ENCODE measurements at places on chromosomes 5 and 9.

GRCh38 chr5:145554399-145554798 is 280.7 kb downstream of the PRELID2 start:
- DNase-seq = peak; percentile 93

GRCh38 chr5:67106626-67107342 is 89.8 kb downstream of the CD180 start:
- DNase-seq = no peak

DNA sequence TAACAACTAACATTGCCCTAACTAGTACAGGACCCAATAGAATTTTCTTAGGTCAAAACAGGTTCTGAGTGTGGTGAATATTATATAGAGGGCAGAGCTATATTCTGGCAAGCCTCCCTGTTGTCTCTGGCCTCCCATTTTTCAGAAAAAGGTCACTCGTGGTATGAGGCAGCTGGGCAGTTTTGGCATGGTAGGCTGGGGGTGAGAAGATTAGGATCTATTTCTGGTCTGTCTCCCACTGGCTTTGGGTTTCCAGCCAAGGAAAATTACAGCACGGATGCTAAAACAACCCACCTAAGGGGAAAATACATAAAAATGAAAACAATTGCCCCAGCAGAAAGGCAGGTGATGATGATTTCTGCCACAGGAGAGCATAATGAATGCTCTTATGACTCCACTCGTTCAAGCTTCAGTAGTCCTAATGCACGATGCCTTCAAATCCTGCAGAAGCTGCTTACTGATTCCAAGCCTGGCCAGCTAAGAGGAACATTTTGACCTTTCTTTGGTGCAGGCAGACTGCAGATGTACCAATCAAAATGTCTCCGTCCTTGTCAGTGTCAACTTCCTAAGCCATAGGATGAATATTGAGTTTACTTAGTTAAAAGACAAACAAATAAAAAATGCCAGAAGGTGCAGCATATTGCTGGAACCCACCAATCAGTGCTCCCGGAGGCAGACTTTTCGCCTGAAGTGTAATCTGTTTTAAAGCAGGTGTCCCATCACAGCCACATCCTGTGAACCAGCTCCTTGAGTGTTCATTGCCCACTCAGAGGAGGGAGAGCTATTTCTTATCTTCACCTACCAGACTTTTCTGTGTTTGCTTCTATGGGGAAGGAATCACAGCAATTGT is 435.4 kb downstream of the ZSWIM6 start:
- DNase-seq = no peak

- DNase-seq = no peak
Measured at GRCh38 chr5:65831276-65831675, 95.1 kb upstream of the ERBIN start.

DNA sequence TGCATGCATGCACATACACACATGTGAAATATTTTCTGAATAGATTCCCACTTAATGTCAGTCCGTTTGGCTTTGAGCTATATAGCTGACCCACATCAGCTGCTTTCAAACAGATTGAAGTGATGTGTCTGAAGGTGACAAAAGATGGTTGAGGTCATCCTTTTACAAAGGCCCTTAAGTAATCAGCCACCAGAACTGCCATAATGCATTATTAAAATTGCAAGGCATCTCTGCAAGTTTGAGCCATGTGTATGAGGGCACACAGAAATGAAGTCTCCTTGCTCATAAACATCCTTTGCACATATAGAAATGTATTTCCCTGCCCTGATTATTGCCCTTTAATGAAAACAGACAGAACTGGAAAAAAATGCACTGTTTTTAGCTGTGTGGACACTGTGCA is 1043.0 kb upstream of the C9orf72 start:
- no peak for DNase-seq

DNA sequence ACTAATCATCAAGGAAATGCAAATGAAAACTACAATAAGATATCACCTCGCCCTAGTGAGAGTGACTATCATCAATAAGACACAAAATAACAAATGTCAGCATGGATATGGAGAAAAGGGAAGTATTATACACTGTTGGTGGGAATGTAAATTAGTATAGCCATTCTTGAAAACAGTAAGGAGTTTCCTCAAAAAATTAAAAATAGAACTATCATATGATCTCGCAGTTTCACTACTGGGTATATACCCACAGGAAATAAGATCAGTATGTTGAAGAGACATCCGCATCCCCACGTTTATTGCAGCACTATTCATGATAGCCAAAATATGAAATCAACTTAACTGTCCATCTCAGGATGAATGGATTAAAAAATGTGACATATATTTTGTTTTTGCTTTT is 31.6 kb upstream of the STK32A start:
- DNase-seq = no peak

DNA sequence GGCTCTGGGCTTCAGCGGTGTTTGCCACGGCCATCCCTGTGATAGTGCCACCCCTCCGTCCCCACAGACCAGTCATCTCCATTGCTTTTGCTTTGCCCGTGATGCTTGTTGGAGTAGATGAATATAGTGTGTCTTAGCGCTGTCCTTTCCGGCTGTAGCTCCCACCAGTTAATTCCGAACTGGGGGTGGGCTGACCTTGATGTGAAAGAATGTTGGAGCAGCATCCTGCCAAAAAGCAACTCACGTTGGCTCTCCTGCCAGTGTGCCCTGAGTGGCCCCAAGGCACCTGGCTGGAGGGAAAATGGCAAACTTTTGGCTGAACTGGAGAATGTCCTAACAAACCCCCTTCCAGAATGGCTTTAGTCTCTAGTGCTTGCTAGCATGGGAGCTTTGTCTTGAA is 20.0 kb downstream of the CLTA start:
- DNase-seq = no peak

DNA sequence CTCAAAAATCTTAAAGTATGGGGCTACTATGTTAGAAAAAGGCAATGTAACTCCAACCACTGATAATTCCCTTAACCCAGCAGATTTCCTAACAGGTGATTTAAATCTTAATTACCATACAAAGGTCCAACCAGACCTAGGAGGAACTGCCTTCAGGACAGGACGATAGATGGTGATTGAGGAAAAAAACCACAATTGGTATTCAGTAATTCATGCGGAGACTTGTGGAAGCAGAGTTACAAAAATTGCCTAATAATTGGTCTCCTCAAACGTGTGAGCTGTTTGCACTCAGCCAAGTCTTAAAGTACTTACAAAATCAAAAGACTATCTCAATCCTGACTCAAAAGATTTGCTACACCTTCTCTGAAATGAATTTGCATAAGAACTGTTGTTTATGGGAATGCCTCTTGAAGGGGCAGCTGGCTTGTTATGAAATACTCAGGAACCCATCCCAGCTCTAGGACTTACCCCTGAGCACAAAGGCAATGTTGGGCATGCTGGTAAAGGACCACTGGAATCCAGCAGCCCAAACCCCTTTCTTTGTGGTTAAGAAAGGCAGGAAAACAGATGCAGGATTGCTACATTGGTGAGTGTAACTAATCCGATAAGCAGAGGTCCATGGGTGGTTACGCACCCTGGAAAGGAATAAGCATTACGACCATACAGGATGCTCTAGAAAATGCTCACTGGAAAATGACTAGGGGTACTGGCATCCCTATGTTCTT is 26.7 kb upstream of the EPB41L4A start:
- no peak for DNase-seq

DNA sequence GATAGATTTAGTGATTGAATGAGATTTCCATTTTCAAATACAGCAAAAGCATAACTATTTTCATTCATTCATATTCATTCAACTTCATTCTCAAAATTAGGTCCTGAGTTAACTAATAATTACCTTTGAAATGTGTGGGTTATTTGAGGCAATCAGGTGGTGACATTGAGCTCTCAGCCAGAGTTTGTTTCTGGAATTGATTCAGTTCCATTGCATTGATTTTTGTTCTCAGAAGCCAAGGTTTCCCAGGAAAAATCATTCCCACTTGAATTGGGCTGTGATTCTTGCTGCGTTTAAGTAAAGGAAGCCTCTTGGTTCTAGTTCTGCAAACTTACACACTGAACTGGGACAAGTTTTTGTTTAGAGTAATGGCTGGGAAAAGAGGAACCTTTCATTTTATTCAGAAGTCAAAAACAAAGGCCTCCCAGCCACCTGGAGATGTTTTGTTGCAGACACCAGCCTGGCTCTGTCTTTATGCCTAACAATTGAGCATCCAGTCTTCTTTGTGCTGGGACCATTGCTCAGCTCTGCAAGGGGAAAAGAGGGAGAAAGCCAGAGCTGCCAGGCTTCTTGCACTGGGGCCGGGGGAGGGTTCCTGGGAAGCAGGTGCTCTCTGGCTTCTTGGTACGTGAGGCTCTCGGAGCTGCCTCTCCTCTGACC is 198.6 kb downstream of the TRIO start:
- no peak for DNase-seq

DNA sequence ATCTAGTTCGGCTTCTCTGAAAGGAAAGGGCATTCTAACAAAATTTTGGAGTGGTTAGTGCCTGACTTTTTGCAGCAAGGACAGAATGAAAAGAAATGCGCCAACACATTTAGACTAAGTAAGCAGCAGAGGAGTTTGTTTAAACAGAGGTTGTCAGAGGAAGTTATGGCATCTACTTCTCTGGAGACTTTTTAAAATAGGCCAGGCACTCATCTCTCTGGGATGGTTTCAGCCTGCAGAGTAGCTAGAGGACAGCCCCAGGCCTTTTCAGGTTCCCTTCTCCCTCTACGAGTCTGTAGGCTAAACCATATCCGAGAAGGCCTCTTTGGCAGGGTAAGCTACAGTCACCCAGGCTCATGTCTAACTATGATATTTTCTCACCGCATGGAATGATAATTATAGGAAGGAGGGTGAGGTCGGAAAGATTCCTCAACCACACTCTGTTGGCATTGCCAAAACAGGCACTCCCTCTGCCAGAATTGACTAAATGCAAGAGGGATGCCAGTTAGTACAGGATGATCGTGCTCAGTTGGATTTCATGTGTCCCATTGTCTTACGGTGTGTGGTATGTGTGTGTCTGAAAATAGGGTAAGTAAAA is 1.4 kb upstream of the CTXN3 start:
- DNase-seq = peak; percentile 18

DNA sequence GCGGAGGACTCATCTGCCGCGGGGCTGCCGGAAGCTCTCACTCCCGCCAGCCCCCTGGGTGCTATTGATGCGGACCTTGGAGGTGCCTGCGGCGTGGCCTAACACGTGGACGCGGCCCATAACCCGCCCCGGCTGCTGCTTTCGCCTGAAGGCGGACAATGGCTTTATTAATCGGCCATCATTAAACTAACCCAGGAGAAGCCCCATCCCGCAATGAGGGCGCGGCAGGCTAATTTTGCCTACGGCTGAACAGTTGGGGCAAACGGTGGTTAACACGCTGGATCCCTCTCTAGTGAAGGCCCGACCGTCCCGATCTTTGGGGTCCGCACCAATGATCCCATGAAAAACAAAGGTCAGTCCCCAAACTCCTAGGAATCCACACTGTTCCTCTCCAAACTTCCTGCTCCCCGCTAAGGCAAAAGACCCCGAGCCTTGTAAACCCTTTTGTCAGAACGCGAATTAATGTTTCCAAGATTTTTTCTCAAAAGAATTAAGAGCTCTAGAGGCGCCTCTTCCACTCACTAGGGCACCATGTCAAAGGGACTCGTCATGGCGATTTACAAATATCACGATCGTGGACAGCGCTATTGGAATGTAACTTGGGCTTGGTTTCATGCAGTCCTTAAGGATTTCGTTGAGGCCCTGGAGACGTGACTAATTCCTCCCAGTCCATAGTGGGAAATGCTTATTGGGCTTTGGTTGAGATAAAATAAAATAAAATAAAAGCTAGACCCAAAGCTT is 193.1 kb downstream of the MEF2C start:
- peak; percentile 79 for DNase-seq

DNA sequence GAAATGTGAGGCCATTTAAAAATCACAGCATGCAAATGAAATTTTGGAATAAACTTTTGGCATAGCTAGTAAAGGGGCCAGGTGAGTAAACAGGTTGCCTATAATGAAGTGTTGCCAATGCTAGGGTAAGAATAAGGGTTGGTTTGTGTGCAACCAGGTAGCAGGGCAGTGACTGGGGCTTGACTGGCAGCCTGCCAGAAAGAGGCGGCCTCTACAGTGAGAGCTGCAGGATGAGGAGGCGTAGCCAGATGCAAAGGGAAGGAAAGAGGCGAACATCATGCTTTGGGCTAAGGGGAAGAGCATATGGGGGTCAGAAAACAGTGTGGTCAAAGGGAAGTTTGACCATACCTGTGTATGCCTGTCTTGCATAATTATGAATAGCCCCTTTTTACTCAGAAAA is 70.6 kb downstream of the MAST4 start:
- DNase-seq = no peak

- peak; percentile 77 for DNase-seq
Measured at GRCh38 chr9:105392531-105392930, 55.3 kb upstream of the FSD1L start.

GRCh38 chr5:158117467-158118160 is 258.7 kb upstream of the CLINT1 start:
- DNase-seq = no peak

- DNase-seq = no peak
Measured at GRCh38 chr5:75330404-75330803, 6.6 kb upstream of the HMGCR start.

- DNase-seq = no peak
Measured at GRCh38 chr9:134413112-134413715, 87.0 kb downstream of the RXRA start.

DNA sequence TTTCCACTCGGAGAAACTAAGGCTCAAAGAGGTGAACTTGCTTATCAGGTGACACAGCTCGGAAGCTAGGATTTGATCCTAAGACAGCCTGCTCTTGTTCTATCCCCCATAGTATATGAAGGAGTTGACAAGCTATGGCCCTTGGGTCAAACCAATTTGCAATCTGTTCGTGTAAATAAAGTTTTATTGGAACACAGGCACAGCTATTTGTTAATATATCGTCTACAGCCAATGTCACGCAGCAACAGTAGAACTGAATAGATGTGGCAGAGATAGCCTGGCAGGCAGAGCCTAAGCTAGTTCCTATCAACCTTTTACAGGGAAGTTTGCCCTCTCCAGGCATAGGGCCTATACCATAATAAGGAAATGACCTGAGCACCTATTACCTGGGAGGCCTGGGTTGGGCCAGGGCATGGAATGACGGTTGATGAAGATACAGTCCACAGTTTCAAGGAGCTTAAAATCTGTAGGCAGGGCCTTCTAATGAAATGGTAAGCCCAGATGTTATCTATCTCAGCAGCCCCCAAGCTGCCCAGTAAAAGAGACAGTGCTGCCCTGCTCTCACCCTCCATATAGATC is 179.0 kb downstream of the TTLL11 start:
- no peak for DNase-seq

GRCh38 chr5:170034231-170034630 is 53.9 kb upstream of the INSYN2B start:
- DNase-seq = no peak
